ENCODE measurements at places on chromosomes 6 and 20. TPM values are rescaled to one million over a fixed set of nuclear protein-coding genes. Genes with fewer than 3 reads are reported as not detected.

GTSF1L gene
- not detected for total RNA-seq

GRCh38 chr6:26383624-26384417, 913 bp downstream of the BTN2A2 start:
- DNase-seq, result peak; percentile 20

DNA sequence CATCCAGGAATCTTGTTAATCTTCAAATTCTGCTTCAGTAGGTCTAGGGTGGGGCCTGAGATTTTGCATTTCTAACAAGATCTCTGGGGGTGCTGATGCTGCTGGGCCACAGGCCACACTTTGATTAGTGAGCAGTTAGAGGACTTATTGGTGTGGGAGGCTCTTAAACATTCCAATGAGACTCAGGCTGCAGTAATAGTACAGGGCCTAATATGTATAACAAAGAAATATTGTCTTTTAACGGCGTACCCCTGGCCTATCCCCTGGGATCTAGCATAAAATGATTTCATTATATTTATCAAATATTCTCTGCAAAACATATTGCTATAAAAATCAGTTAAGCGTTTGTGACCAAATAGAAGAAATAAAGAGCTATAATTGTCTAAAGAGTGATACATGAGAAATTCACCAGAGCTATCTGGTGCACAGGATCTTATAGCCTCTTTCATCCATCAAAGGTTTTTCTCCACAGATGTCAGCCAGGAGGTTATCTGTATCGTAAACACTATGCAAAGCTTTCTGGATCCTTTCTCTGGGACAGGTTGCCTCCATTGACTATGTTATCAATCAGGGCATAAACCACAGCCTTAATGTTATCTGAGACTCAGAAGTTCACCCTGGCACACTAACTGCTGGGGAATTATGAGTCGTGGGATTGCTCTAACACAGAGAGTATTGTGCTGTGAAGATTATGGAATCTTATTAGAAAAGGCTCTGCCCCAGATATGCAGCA, 488.5 kb upstream of the MAP3K7 start:
- DNase-seq, result no peak

DNA sequence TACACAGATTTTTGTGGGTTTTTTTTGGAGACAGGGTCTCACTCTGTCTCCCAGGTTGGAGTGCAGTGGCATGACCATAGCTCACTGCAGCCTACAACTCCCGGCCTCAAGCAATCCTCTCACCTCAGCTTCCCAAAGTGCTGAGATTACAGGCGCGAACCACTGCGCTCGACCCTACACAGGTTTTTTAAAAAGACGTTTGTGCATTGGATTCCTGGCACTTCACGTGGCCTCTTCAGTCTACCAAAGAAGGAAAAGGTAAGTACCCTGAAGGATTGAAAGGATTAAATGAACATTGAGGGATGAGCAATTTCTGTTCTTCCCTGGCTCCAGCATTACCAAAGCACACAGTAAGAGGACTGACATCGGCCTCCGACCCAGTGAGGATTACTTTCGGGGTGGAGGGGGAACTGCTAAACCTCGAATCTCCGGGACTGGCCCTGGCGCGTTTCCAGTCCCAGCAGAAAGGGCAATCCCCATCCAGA, 556 bp upstream of the YWHAB start:
- DNase-seq, result peak; percentile 14

GRCh38 chr6:46749731-46750130, 3.0 kb downstream of the ANKRD66 start:
- no peak for DNase-seq

DNA sequence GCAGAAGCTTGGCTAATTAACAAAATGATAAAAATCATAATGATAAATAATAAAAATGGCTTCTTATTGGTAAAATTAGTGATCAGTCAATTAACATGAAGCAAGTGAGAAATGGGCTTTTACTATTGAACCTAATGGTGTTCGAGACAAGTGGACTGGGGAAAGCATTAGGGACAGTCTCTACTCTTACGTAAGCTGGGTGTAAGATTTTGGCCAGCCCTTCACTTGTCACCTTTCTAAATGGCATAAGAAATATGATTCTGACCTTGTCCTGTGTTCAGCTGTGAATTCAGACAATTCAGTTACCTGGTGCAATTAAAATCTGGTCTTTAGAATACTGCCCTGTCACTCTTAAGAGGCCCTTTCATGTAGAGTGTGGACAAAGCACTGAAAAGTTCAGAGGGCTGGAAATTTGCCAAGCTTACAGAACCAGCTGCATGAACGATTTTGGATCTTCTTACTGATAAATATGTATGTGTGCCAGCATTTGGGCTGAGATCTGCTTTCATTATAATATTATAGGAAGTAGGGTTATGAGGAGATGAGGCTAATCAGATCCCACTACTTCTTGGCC, 115.9 kb downstream of the QRSL1 start:
- DNase-seq, result no peak
